ENCODE measurements at places on chromosomes 16 and 17. TPM values are rescaled to one million over a fixed set of nuclear protein-coding genes. Genes with fewer than 3 reads are reported as not detected.

Gene CDC6
- 8.6 TPM for total RNA-seq

Gene SRCIN1
- total RNA-seq = under 0.01 TPM

Gene C17orf50
- not detected for total RNA-seq

Gene AATK
- total RNA-seq = 2.4 TPM

Gene PERCC1
- not detected for total RNA-seq

Gene SETD1A
- 2.6 TPM for total RNA-seq

Gene CNTNAP4
- not detected for total RNA-seq

Gene HLF
- total RNA-seq = 0.18 TPM

Gene NOD2
- total RNA-seq = 0.56 TPM

Gene FBRS
- 15.4 TPM for total RNA-seq

Gene CYGB
- 5.0 TPM for total RNA-seq

Gene NMRAL1
- total RNA-seq = 69.6 TPM

Gene DOC2B
- 1.3 TPM for total RNA-seq

Gene HS3ST4
- total RNA-seq = not detected

Gene MEFV
- total RNA-seq = under 0.01 TPM

Gene RHBDF1
- 20.6 TPM for total RNA-seq

Gene VPS25
- 46.0 TPM for total RNA-seq

Gene RAB40C
- total RNA-seq = 10.2 TPM

Gene PLEKHH3
- total RNA-seq = 4.6 TPM

Gene CDH8
- not detected for total RNA-seq

Gene ADAP2
- not detected for total RNA-seq

Gene TSNAXIP1
- 0.90 TPM for total RNA-seq

Gene HS3ST3B1
- total RNA-seq = not detected

Gene TBC1D3K
- total RNA-seq = not detected

Gene G6PC1
- not detected for total RNA-seq

Gene OTOA
- 0.09 TPM for total RNA-seq

Gene HCRT
- total RNA-seq = not detected

Gene CPPED1
- total RNA-seq = 21.6 TPM

Gene UNC45B
- not detected for total RNA-seq

Gene MEOX1
- not detected for total RNA-seq

Gene AGRP
- not detected for total RNA-seq

Gene KRT9
- not detected for total RNA-seq

Gene CHMP6
- total RNA-seq = 16.8 TPM

Gene SLC5A10
- total RNA-seq = not detected

Gene MPP3
- total RNA-seq = 7.9 TPM

Gene CDH16
- not detected for total RNA-seq

Measured in endothelial cell of coronary artery (primary cell).